ENCODE measurements at places on chromosomes 4 and X. TPM values are rescaled to one million over a fixed set of nuclear protein-coding genes. Genes with fewer than 3 reads are reported as not detected.

The CSTF2 gene
- polyA plus RNA-seq = 34.2 TPM

The SERTM2 gene
- 0.12 TPM for polyA plus RNA-seq

The HTRA3 gene
- polyA plus RNA-seq = not detected

The USP26 gene
- polyA plus RNA-seq = not detected

The PPP1R2C gene
- polyA plus RNA-seq = not detected

The SMR3B gene
- polyA plus RNA-seq = not detected

The SPANXA2 gene
- not detected for polyA plus RNA-seq

The MAGEE2 gene
- polyA plus RNA-seq = not detected

The XG gene
- polyA plus RNA-seq = 0.76 TPM

The TLR10 gene
- not detected for polyA plus RNA-seq

The STAP1 gene
- not detected for polyA plus RNA-seq

The SLC4A4 gene
- polyA plus RNA-seq = not detected

The DOK7 gene
- 0.05 TPM for polyA plus RNA-seq

The GLRA2 gene
- polyA plus RNA-seq = not detected

The SLC25A43 gene
- 13.2 TPM for polyA plus RNA-seq

The THOC2 gene
- 40.2 TPM for polyA plus RNA-seq

The PNCK gene
- 2.5 TPM for polyA plus RNA-seq

The RXFP1 gene
- not detected for polyA plus RNA-seq

The ANKRD50 gene
- 13.5 TPM for polyA plus RNA-seq

The NPY5R gene
- not detected for polyA plus RNA-seq

The MSX1 gene
- polyA plus RNA-seq = 1.5 TPM

The CYLC1 gene
- not detected for polyA plus RNA-seq

The ETNPPL gene
- polyA plus RNA-seq = not detected

The TCEAL7 gene
- polyA plus RNA-seq = 20.2 TPM

The DUX4 gene
- not detected for polyA plus RNA-seq

The NSUN7 gene
- polyA plus RNA-seq = 0.28 TPM

The SSX3 gene
- 0.21 TPM for polyA plus RNA-seq

The LANCL3 gene
- polyA plus RNA-seq = under 0.01 TPM

The PABPC1L2A gene
- not detected for polyA plus RNA-seq

The SLC25A53 gene
- 5.9 TPM for polyA plus RNA-seq

The PCSK1N gene
- polyA plus RNA-seq = 35.0 TPM

The IL21 gene
- polyA plus RNA-seq = not detected

The TMEM150C gene
- 1.3 TPM for polyA plus RNA-seq

The RAB9B gene
- polyA plus RNA-seq = 0.64 TPM

The AFP gene
- 0.54 TPM for polyA plus RNA-seq

The TEX13D gene
- not detected for polyA plus RNA-seq

The ADGRG4 gene
- not detected for polyA plus RNA-seq

The CXCL6 gene
- polyA plus RNA-seq = 0.03 TPM

The RBBP7 gene
- 172 TPM for polyA plus RNA-seq

The GLRB gene
- 7.6 TPM for polyA plus RNA-seq

The DNAAF6 gene
- polyA plus RNA-seq = not detected

The SMIM10L2A gene
- 0.15 TPM for polyA plus RNA-seq

The MND1 gene
- polyA plus RNA-seq = 2.4 TPM

The TCEAL6 gene
- polyA plus RNA-seq = not detected

The PTCHD1 gene
- not detected for polyA plus RNA-seq

The ENPP6 gene
- polyA plus RNA-seq = not detected

The PWWP3B gene
- not detected for polyA plus RNA-seq

The RTL5 gene
- 1.8 TPM for polyA plus RNA-seq

The TMEM271 gene
- polyA plus RNA-seq = not detected

The NEUROG2 gene
- polyA plus RNA-seq = not detected

The ZNF185 gene
- polyA plus RNA-seq = 10.3 TPM

The SAGE1 gene
- not detected for polyA plus RNA-seq

The TBC1D8B gene
- polyA plus RNA-seq = 0.08 TPM

The GCNA gene
- polyA plus RNA-seq = 1.8 TPM

The SCML2 gene
- polyA plus RNA-seq = 4.1 TPM

Data from SK-N-SH (cell line).